Midbrain (tissue), 1 donor: ENCODE measurements at places on chromosomes 3 and 15.

GRCh38 chr3:150225986-150226385, 182.1 kb upstream of the TSC22D2 start:
- no peak for DNase-seq

DNA sequence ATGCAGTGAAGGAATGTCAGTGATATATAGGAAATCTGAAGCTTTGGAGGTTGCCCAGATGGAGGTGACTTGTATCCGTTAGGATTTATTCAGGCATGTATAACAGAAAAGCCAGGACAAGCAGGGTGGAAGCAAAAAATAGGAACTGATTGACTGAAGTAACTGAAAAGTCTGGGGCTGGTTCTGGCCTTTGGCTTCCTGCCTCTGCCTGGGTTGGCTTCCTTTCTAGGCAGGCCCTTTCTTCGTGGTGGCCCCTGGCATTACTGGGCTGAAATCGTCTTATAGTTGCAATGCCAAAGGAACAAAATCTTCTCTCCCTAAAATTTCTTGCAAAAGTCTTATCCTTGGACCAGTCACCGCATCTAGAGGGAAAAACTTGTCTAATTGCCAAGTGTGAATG, 386.1 kb downstream of the PTPRG start:
- DNase-seq = peak; percentile 10

DNA sequence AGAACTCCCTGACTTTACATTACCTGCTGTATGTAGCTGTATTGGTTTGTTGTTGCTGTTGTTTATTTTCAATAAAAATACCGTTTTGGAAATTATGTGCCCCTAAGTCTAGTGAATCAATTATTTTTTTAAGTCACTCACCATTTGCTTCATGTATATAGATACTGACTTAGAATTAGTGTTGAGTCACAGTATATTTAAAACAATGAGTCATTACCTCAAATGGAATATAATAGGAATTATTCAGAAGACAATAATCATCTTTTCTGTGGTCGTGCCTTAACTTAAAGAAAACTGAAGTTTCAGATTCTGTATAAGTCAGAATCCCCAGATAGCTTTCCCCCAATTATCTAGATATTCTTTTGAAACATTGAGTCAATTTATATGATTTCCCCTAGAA, 21.0 kb upstream of the ALDH1A2 start:
- DNase-seq = no peak

DNA sequence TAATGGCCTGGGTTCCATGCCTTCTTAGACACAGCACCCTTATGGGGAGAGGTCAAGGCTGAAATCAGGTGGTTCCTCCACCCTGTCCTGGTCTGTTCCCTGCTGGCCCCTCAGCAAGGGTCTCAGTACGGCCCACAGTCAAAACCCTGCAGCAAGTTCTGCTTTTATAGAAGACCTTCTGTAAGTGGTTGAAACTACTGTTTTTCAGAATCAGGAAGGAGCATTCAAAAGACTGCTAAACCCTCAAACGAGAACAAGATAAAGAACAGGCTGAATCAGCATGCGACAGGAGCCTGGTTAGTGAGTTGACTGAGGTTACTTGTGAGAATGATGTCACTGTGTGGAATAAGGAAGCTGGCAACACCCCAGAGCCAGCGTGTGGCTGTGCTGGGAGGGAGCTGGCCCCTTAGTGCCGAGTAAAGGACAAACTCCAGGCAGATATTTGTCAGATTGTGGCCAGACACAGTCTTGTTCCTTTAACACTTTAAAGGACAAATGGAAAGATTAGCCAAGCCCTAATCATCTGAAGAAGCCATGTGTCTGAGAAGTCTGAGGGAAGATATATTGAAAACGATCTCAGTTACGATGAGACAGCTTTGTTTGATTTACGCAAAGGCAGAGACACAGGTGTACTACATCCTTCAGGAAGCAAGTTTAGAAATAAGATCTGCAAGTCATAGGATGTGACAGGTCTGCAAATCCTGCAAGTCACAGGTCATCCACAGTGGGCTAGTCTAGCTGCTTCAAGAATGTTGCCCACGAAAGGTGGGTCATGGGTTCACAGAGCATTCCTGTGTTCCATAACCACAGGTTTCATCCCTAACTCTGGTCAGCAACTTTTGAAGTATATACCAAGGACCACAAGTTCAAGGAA, 54.0 kb downstream of the B3GNT5 start:
- peak; percentile 58 for DNase-seq

- DNase-seq = no peak
Observed at GRCh38 chr3:192841428-192841827, 76.2 kb downstream of the MB21D2 start.

GRCh38 chr3:145017959-145018358, 1046.3 kb downstream of the DIPK2A start:
- no peak for DNase-seq

DNA sequence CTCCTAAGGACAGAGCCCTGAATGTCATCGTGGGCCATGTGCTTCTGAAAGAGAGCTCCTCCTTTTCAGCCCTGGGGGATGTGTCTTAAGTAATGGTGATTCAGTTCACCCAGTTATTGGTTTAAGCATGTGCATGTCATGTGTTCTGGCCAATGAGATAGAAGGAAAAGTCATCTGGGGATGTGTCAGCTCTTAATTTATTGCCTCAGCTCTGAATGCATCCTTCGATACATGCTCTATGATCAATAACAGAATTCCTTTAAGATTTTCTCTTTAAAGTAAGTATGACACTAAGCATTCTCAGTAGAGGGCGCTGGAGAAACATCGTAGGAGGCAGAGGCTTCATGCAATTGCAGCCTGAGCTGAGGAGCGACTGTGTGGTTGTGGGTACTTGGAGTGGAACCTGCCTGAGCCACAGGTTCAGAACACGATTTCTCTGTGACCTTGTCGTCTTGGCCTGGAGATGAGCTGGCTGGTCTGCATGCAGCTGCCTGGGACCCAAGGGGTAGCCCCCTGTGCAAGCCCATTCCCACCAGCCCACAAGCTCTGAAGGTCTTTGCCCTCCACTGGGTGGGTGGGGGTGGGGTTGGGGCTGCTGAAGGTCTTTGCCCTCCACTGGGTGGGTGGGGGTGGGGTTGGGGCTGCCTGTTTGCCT, 69.5 kb downstream of the C3orf38 start:
- DNase-seq = peak; percentile 63

GRCh38 chr15:27707257-27707656, 391.9 kb downstream of the OCA2 start:
- DNase-seq = no peak

DNA sequence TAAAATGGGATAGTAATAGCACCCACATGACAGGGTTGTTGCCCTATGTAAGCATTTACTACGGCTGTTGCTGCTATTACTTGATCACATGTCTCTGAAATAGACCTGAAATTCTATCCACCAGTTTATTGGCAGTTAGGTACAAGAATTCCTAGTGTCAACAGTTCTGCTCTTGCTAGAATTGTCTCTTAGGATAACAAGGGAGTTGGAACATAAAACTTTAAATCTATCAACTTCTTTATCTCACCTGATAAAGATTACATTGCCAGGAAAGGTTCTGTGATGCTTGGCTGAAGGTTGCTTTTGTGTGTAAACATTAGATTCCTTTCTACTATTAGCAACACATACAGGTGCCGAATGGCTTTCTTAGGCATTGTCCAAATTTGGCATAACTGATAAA, 38.7 kb downstream of the ATP13A4 start:
- DNase-seq = no peak
